ENCODE measurements at places on chromosomes 12 and 14. TPM values are rescaled to one million over a fixed set of nuclear protein-coding genes. Genes with fewer than 3 reads are reported as not detected.

DNA sequence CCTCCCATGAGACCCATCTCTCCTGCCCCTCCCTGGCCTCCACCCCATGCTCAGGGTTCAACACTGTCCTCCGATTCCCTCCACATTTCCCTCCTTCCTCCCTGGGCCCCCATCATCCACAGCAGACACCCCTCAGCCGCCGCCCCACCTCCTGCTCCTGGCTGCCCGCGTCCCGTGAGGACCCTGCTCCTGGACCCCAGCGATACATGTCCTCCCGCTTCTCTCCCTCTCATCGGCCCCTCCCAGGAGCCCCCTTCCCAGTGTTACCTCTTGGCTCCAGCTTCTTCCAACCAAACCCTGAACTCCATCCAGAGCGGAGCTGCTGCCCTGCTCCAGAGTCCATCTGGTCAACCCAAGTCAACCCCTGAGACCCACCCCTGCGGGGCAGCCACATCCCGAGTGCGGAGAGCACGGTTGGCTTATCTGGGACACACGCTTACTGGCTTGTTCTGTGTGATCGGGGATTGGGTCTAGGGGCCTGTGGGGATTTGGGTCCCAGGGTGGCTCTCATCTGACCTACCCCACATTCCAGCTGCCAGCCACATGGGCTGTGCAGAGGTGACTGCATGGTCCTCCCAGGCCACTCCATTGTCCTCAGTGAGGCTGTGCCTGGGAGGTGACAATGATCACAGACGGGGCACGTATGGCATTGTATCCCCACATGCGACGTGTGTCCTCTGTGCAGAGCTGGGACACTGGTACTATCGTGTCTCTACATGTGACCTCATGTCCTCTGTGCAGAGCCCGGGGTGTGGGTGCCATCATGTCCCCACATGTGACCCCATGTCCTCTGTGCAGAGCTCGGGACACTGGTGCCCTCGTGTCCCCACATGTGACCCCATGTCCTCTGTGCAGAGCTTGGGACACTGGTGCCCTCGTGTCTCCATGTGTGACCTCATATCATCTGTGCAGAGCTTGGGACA lies 333.6 kb downstream of the ADGRD1 start:
- H3K4me3 ChIP-seq, result no peak overlapping the region
- no peaks in the 10 kb centered on the region for H3K36me3 ChIP-seq
- H3K27ac ChIP-seq, result no peak overlapping the region
- peaks cover 1% of the 10 kb centered on the region for H3K27me3 ChIP-seq
- H3K4me1 ChIP-seq, result no peaks in the 10 kb centered on the region

Gene PRB2
- total RNA-seq, result not detected

Gene CEBPE
- 0.19 TPM for total RNA-seq

DNA sequence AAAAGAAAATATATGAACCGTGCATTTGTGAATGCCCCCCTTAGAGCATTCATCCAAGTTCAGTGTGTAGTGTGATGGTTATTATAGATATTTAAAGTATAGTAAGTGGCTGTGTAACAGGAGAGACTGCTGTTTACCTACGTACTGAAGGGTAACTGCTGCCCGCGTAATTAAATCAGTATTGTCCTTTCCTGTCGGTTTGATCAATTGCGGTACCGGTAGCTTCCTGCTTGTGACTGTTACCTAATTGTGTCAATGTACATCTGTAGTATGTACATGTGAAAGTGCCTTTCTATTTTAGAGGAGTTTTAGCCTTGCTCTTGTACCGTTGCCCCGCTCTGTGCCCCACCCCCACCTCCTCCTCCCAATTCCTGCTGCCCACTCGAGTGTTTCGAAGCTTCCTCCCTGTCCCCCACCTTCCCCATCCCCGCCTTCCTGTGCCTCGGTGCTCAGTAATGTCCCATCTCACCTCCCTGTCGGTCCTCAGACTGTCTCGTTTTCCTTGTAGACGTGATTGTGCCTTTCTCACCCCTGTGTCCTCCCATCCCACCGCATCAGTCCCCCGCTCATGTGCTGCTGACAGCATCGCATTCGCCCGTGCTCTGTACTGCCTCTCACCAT lies 75.0 kb downstream of the KICS2 start:
- no peaks in the 10 kb centered on the region for H3K27me3 ChIP-seq
- H3K4me1 ChIP-seq, result peaks cover 5% of the 10 kb centered on the region
- no peak for DNase-seq
- peaks cover 3% of the 10 kb centered on the region for H3K36me3 ChIP-seq
- peak overlapping the region; percentile 10 for H3K4me3 ChIP-seq
- no peak overlapping the region for H3K27ac ChIP-seq

GRCh38 chr12:104636496-104636895 lies 179.7 kb downstream of the CHST11 start:
- H3K4me3 ChIP-seq, result no peak overlapping the region
- DNase-seq, result no peak
- H3K27ac ChIP-seq, result no peak overlapping the region
- H3K4me1 ChIP-seq, result peaks cover 56% of the 10 kb centered on the region
- no peaks in the 10 kb centered on the region for H3K27me3 ChIP-seq

Gene CNTN1
- total RNA-seq, result not detected

Gene PKP2
- total RNA-seq, result 0.21 TPM

Gene OTOGL
- not detected for total RNA-seq

DNA sequence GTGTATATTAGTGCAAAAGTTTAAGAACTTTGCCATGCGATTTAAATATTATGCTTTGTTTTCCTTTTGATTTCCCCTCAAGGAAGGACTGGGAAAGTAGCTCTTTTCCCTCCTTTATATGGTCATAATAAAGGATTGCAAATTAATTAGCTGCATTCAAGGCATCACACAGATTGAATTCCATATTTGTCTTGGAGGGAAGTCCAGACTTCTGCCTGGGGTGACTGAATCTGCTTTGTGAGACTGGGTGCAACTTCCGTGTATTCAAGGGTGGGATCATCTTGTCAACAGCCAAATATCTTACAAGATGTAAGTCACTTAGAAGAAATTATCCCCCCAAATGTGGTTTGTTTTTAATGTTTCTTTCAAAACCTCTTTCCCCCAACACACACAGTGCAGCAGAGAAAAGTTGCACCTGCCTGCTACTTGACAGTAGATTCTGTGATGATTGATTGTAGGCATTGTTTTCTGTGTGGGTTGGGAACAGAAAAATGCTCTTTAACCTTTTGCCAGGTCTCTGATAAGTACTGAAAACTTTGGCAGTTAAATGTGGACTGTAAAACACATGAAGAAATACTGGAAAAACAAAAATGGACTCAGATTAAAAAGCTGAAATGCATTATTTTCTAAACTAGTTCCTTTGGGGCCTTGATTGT lies 28.4 kb downstream of the STK38L start:
- no peak for DNase-seq
- H3K4me1 ChIP-seq, result peaks cover 3% of the 10 kb centered on the region
- H3K36me3 ChIP-seq, result peaks cover 9% of the 10 kb centered on the region
- H3K27ac ChIP-seq, result no peak overlapping the region
- H3K4me3 ChIP-seq, result no peak overlapping the region

DNA sequence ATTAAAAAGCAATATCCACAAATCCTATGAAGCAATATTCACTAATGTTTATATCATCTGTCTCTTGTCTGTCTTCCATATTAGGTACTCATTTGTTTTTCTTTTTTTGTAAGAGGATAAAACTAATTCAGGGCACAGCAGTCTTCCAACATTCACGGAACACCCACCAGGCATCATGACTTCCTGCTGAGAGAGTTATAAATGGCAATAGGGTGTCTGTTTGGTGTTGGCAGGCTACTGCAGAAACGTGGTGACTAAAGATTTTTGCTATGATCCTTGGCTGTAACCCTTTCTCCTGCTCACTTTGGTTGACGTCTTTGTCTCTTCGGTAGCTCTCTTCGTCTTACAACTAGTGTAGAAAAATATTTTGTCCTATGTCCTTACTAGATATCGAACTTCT lies 860.6 kb upstream of the MGAT4C start:
- H3K4me3 ChIP-seq, result no peak overlapping the region
- no peaks in the 10 kb centered on the region for H3K4me1 ChIP-seq
- no peaks in the 10 kb centered on the region for H3K36me3 ChIP-seq
- H3K27me3 ChIP-seq, result no peaks in the 10 kb centered on the region
- DNase-seq, result no peak

DNA sequence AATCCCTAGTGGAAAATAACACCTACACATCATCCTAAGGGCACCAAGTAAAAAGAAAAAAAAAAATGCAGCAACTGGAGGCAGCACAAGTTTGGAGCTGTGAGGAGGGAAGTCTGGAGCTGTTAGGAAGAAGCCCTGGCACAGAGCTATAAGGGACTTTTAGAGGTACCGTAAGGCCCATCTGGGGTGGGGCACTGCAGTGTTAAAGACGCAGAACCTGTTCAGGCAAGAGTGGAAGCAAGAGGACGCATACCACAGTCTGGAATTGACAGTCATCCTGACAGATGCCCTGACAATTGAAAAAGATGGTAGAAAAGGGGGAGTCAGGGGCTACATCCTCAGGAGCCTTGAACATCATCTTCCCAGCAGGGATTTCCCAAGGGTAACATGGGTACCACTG lies 195.9 kb upstream of the PLEKHG7 start:
- no peak for DNase-seq
- H3K27me3 ChIP-seq, result no peaks in the 10 kb centered on the region
- peaks cover 47% of the 10 kb centered on the region for H3K4me1 ChIP-seq
- no peak overlapping the region for H3K4me3 ChIP-seq

- no peaks in the 10 kb centered on the region for H3K4me1 ChIP-seq
- no peaks in the 10 kb centered on the region for H3K36me3 ChIP-seq
- H3K27ac ChIP-seq, result no peak overlapping the region
- no peak for DNase-seq
- no peak overlapping the region for H3K4me3 ChIP-seq
Measured at GRCh38 chr12:115338566-115339294, 654.8 kb upstream of the TBX3 start.

Gene GLT8D2
- total RNA-seq, result not detected
